ENCODE measurements at places on chromosomes 16 and 17.
A peak's percentile ranks its signal among the peaks of the same experiment; 100 is the strongest.

GRCh38 chr17:75457047-75457654 is 716 bp downstream of the TMEM94 start:
- DNase-seq, result no peak

GRCh38 chr16:87098361-87098760 is 218.8 kb downstream of the C16orf95 start:
- DNase-seq, result no peak

GRCh38 chr17:58249270-58250133 is 11.1 kb downstream of the LPO start:
- peak; percentile 57 for DNase-seq

DNA sequence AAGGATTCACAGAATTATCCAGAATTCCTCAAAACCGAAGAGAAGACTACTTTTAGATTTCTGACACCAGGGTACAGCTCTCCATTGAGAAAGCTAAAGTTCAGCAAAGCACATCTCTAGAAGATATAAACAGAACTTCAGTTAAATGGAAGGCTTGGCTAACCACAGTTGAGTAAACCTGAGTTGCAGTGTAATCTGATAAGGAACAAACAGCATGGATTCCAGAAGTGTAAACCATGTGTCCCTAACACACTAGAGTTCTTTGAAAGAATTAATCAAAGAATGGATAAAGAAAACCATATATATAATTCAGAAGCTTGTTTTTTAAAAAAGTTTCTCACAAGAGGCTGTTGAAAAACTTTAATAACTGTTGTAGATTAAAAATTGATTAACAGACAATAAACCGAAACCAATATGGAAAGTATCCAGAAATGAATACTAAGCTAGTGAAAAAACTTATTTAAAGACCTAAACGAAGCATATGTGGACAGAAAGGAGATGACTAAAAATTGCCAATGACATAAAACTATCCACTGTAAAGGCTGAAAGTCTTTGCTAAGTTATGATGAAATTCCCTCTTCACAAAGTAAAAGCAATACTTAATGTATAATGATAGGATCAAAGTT is 4.3 kb downstream of the RNF43 start:
- no peak for DNase-seq

DNA sequence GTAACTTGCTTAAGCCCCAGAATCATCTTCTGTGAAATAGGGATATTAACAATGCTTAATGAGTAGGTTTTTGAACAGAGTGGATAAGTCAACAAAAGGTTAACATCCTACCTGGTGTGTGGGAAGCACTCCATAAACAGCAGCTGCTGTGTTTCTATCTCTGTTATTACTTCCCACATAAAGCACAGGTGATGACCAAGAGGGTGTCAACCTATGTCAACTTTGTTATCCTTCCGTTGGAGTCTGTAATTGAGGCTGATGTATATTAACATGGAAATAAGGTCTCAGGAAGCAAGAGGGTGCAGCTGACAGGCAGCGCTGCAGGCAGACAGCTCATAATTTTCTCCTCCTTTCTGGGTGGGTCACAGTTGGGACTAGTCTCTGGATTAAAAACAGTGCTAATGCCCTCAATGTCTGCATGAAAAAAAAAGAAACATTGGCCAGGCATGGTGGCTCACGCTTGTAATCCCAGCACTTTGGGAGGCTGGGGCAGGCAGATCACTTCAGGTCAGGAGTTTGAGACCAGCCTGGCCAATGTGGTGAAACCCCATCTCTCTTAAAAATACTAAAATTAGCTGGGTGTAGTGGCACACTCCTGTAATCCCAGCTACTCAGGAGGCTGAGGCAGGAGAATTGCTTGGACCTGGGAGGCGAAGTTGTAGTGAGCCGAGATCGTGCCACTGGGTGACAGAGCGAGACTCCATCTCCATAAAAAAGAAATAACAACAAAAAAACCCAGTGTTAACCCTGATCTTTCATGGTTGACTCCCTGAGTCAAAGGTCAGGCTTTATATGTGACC is 269.6 kb downstream of the SNX29 start:
- DNase-seq, result no peak

DNA sequence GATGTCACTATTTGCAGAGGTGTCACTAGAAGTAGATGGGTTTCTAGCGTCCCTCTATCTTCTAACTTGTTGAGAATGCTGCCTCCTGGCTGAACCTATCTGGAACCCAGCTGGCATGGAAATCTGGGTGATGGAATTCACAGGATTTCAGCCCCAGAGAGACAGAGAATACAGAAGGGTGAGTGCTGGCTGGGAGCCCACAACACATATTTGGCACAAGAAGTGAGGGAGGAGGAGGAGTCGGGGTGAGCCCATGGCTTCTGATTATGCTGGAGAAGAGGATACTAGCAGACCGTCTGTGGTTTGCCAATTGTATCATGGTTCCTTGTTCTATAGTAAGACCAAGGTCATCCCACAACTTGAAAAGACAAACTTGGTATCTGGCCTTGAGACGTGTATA is 557.8 kb upstream of the SALL1 start:
- DNase-seq, result no peak

DNA sequence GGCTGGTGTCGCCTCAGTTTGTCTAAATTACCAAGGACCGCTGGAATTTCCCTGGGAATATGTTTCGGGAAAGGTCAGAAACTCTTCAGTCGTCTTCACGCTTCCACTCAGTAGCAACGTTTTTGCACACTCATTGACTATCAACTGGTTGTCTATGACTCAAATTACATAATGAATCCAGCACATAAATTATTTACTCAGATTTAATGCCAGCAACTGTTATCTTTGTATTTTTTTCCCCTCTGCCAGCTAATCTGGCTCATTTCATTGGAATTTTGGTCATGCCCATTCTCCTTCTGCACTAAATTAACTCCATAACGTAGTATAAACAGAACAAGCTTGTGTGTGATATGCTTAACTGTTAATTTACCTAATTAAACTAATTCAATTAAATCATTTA is 372.7 kb upstream of the ZFHX3 start:
- DNase-seq, result no peak

DNA sequence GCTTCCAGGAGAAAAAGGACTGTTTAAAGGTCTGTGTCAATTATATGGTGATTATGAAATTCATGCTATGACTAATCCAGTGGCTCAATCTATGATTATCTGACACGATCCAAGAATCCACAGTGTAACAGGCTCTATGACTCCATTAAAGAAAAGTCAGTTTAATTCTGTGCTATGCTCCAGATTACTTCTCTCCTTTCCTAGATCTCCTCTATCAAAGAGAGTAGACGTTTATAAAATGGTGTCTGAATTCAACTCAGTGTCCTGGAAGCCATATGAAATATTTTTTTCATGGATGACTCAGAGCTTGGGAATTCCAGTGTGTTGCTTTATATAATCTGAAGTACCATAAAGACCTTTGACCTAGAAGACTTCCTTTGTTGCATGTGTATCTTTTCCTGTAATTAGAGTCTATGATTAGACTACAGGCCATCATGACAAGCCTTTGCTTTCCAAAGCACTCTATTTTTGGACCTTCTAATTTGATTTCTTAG is 27.0 kb upstream of the NF1 start:
- DNase-seq, result no peak

GRCh38 chr16:74447578-74447977 is 26.3 kb upstream of the CLEC18B start:
- no peak for DNase-seq

Measured in stimulated activated CD8-positive, alpha-beta memory T cell treated with anti-CD3 and anti-CD28 coated beads, Interleukin-15, amount 100 ng/mL, for 48 hours (primary cell).